ENCODE measurements at places on chromosomes 12 and 14.

GRCh38 chr14:97618917-97619690 is 821.9 kb downstream of the VRK1 start:
- DNase-seq: no peak

DNA sequence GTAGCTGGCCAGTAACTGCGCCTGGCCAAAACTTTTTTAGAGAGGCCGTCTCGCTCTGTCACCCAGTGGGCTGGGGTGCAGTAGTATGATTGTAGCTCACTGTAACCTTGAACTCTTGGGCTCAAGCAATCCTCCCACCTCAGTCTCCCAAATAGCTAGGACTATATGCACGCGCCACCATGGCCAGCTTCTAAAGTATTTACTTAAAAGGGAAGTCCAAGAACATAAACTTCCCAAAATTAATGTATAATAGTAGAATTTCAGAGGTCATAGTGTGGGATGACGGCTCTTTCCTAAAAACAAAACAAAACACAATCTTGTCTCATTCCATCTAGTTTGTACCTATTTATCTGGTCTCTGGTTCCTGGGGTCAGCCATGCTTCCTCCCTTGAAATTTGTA is 42.2 kb upstream of the FOS start:
- no peak for DNase-seq

- no peak for DNase-seq
These were observed 187.9 kb upstream of the STXBP6 start for GRCh38 chr14:25237845-25238244.

GRCh38 chr14:64060648-64061096 is 207.9 kb downstream of the SYNE2 start:
- DNase-seq: no peak

GRCh38 chr14:85444635-85445034 is 85.3 kb upstream of the FLRT2 start:
- DNase-seq: no peak

DNA sequence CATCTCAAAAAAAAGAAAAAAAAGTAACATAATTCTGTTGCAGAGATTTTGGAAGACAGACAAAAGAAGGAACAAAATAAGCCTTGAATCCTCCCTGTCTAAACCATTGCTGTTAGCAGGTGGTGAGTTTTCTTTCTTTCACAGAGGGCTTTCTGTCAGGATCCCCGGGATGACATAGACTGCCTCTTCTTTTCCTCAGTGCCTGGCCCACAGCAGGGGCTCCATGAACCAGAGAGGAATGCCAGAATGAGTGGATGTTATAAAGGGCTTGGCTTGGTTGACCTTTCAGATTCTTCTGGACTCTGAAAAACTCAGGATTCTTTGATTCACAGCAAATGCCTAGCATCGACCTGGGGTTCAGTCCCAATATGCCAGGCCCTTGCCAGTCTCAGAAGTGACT is 45.8 kb upstream of the CORO1C start:
- DNase-seq: no peak

DNA sequence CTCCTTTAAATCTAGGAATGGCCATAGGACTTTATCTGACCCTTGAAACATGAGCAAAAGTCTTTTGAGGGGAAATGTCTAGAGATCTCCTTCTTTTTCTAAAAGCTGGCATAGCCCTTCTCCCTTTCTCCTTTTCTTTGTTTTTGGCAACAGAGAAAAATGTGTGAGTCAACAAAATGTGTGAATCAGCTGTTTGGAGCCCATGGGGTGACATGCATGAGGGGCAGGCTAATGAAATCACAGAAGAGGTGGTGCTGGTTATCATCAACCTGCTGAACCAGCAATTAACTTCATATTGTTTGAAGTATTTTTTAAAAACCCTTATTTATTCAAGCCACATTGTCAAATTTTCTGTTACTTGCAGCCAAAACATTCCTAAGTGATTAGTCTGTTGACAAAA is 132.3 kb downstream of the CCDC59 start:
- DNase-seq: no peak

- DNase-seq: no peak
These were observed 732 bp downstream of the SLC25A29 start for GRCh38 chr14:100305324-100306100.

GRCh38 chr14:85622106-85622505 is 92.2 kb downstream of the FLRT2 start:
- no peak for DNase-seq

DNA sequence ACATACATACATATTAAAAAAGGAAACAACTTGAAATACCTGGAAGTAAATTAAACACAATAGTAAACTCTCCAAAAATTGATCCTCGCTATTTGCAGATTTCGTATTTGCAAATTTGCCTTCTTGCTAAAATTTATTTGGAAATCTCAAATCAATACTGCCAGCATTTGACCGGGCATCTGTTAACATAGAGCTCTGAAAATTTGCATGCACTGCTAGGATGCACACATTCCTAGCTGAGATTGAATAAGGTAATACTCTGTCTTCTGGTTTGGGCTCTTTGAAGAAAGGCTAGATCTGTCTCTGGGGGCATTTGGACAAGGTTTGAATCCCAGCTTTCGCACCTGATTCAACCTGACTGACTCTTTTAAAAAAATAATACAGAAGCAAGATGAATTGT is 729.1 kb upstream of the MGAT4C start:
- no peak for DNase-seq

DNA sequence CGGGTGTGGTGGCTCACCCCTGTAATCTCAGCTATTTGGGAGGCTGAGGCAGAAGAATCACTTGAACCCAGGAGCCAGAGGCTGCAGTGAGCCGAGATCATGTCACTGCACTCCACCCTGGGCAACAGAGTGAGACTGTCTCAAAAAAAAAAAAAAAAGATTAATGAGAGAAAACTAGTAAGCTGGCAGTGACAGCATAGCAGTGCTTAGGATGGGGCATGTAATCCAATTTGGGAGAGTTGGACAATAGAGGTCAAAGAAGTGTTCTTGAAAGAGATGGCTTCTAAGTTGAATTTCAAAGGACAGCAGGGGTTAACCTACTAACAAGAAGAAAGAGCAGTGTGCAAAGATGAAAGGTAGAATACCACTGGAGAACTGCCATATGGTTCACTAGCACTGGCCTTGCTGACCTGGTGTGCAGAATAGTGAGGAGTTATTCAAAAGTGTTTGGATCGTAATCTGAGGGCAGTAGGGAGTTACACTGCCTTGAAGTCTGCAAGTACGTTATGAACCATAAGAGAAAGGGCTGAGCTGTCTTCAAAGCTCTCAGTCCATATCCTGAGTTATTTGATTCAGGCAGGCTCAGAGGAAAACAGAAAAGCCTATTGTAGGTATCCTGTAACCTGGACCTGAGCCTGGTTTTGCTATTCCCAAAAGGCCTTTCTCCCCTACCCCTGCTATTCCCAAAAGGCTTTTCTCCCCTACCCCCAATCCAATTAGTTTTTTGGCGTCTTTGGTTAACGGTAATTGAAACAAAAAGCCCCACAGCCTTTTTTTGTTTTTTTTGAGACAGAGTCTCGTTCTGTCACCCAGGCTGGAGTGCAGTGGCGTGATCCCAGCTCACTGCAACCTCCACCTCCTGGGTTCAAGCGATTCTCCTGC is 3.4 kb downstream of the XPOT start:
- DNase-seq: no peak

GRCh38 chr14:97095269-97095668 is 298.1 kb downstream of the VRK1 start:
- DNase-seq: no peak

- DNase-seq: no peak
These were observed 33.0 kb downstream of the RIMBP2 start for GRCh38 chr12:130683080-130683479.

GRCh38 chr12:68119250-68119649 is 40.3 kb downstream of the IFNG start:
- no peak for DNase-seq

DNA sequence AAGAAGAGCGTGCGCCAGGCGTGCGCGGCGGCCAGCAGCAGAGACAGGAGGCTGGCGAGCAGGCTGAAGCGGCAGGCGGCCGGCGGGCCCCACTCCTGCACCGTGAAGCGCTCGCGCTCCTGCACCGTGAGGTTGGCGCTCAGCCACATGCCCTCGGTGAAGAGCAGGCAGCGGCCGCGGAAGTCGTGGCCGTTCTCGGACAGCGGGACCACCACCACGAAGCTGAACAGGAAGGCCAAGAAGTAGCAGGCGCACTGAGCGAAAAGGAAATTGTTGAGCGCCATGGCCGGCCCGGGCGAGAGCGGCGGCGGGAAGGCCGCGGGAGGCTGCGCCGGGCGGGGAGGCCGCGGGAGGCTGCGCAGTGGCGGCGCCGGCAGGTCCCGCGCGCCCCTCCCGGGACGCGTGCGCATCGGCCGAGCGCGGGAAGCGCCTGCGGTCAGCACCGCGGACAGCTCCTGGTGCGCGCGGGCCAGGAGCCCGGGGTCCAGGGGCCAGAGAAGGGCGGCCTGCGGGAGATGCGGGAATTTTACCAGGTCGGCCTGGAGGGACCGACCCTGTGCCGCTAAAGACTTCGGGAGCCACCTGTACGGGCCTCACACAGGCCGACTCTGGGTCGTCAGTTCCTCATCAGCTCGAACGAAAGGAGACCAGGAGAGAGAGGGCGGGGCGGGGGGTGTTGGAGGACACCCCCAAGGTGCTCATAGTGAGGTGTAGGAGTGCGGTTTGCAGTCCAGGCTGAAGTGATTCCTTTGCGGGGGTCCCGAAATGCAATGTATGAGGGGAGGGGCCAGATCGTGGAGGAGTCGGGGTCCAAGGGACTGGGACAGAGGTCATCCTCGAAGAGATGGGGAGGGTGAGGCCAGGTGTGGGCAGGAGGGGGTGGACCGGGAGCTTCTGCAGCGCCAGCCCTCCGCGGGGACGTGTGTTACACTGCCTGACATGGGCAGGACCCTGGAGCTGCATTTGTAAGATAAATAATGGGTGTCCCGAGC is at the start of gene TMEM179:
TMEM179 (minus strand) TSS at position 315 of the 992 bp plus-strand sequence; CDS start at position 284, 31 bp downstream.
- no peak for DNase-seq

DNA sequence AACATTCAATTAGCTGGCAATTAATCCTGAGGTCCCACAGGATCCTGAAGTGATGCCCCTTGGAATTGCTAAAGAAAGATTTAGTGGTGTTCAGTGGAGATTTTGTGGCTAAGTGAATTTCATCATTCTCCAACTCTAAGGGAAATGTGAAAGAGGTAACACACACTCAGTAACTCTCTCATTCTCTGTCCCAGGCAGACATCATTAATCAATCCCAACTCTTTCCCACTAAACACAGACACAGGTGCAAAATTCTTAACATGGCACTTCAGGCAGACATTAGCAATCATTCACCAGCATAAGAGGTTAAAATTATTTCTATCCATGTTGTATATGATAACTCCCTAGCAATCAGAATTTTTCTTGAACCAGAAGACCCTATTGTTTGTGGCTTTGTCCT is 40.2 kb downstream of the TRPV4 start:
- no peak for DNase-seq

GRCh38 chr12:29796823-29797263 is 13.1 kb upstream of the TMTC1 start:
- DNase-seq: no peak

GRCh38 chr12:96720363-96720705 is 186.7 kb upstream of the NEDD1 start:
- DNase-seq: peak; percentile 2

- DNase-seq: no peak
These were observed 3.1 kb upstream of the CREBL2 start for GRCh38 chr12:12608557-12608957.

- DNase-seq: no peak
These were observed 516 bp downstream of the ANKRD9 start for GRCh38 chr14:102508774-102509745.

GRCh38 chr14:88422047-88422446 is 36.6 kb downstream of the SPATA7 start:
- no peak for DNase-seq

GRCh38 chr14:56284641-56285040 is 166.4 kb downstream of the PELI2 start:
- no peak for DNase-seq

DNA sequence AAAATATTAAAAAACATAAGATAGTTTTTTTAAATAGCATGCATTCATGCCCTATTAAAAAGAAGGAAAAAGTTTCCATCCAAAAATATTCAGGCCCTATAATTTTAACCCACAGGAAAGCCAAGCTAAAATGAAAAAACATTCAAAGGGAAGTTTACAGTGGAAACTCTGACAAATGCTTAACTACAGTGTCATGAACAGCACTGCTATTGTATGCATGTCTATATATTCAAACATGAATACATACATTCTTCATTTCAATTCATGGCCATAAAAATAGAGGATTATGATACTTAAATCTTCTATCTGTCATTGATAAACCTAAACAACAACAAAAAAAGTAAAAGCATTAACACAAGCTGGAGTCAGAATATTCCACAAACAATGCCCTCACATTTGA is 67.4 kb downstream of the PPP2R5E start:
- no peak for DNase-seq

DNA sequence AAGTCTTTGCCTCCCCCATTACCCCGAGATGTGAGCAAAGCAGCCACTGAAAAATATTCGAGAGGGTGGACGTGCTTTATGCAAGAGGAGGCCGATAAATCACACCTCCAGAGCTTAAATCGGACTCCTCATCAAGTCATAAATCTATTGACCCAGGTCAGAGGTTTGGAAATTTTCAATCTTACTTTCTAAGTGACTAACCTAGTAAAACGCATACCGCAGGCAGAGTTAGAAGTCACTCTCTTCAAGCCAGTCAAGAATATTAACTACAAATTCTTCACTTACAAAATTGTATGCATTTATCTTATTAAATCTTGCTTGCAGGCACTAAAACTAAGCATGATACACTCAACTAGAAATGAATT is 34.9 kb downstream of the GPHB5 start:
- DNase-seq: no peak

GRCh38 chr12:105995961-105996431 is 142.8 kb downstream of the NUAK1 start:
- peak; percentile 55 for DNase-seq

DNA sequence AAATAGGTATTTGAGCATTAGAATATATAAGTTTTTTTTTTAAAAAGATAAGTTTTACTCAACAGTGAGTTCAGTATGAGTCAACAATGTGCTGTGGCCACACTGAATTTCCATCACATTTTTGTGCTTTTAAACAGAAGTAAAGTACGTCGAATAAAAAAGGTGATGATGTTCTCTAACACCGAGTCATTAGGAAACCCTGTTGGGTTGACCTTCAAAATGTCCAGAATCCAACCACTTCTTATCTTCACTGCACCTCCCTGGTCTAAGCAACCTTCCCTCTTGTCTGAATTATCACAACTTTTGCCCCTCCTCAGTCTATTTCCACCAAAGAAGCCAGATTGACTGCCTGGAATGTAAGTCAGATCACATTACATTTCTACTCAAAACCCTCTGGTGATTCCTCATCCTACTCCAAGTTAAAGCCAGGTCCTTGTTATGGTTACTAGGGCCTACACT is 43.0 kb upstream of the SYCP3 start:
- DNase-seq: no peak

- no peak for DNase-seq
These were observed 231.3 kb downstream of the BCL11B start for GRCh38 chr14:99040711-99041110.

Data from brain pericyte (primary cell).